OCI-LY7 (cell line): ENCODE measurements at places on chromosomes 3 and 15.

GRCh38 chr3:188241072-188241471 is 87.1 kb downstream of the LPP start:
- DNase-seq, result peak; percentile 62

GRCh38 chr15:66570327-66570726 is 4.5 kb upstream of the LCTL start:
- no peak for DNase-seq

GRCh38 chr3:32240159-32240545 is 1.7 kb downstream of the CMTM8 start:
- DNase-seq, result peak; percentile 67

GRCh38 chr3:189446959-189447560 is 184.1 kb upstream of the TP63 start:
- no peak for DNase-seq

- DNase-seq, result peak; percentile 25
Observed at GRCh38 chr3:184546252-184546651, 15.3 kb upstream of the EPHB3 start.

- no peak for DNase-seq
Observed at GRCh38 chr3:71061581-71061980, 521.9 kb downstream of the FOXP1 start.

- no peak for DNase-seq
Observed at GRCh38 chr3:177905173-177906125, 630.8 kb upstream of the KCNMB2 start.

DNA sequence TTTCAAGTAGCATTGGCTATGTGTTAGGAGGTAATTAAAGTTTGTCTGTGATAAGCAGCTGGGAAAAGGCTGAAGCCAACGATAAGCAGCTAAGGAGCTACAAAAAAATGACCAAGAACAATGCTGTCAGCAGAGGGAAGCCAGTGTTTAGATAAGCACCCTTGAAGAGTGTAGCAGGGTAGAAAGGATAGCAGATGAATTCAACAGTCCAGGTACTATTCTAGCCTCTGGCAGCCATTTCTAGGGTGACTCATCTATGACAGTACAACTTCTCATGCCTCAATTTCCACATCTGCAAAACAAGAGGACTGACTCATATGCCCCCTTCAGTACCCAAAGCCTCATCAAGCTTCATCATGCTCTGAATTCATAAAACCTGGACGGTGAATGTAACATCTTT is 617.6 kb upstream of the UBE2E2 start:
- DNase-seq, result no peak

DNA sequence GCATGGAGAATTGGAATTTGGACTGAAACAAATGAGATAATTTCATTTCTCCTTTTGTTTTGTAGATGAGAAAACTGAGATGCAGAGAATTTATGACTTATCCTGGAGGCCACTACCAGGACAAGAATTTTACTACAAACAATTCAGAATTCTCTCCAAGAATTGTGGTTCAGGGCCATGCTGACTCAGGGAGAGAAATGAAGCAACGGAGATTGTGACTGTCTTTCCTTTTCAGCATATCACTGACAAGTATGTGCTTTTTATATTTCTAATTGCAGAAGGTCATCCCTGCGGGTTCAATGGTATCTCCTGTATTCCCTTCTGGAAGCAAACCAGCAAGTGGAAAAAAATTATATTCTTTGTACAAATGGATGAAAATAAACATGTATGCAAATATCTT is 170.8 kb upstream of the MITF start:
- DNase-seq, result no peak

GRCh38 chr3:8371085-8371551 is 130.5 kb upstream of the LMCD1 start:
- DNase-seq, result no peak

DNA sequence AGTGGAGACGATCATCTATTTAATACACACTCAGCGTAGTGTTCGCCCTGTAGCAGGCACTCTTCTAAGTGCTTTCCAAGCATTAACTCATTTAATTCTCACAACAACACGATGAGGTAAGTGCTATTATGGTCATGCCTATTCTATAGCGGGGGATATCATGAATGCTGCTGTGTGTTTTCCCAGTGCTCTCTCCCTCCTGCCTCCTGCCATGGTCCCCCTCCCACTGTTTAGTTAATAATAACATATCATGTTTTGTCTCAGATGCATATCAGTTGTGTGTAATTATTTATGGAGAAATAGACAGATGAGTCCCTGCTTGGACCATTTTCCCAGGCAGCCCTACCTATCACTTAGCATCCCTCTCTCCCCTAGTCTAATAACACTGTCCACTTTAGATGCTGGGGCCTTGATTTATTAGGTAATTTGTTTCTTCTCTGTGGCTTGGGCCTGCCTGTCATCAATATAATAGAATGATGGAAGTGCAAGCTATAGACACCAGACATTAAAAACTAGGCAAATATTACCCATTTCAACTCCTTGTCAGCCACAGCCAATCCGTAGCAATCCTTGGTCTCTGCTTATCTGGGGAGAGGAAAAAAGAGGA is 122.9 kb upstream of the TLE3 start:
- no peak for DNase-seq

GRCh38 chr3:55309336-55309735 is 177.8 kb downstream of the WNT5A start:
- no peak for DNase-seq

DNA sequence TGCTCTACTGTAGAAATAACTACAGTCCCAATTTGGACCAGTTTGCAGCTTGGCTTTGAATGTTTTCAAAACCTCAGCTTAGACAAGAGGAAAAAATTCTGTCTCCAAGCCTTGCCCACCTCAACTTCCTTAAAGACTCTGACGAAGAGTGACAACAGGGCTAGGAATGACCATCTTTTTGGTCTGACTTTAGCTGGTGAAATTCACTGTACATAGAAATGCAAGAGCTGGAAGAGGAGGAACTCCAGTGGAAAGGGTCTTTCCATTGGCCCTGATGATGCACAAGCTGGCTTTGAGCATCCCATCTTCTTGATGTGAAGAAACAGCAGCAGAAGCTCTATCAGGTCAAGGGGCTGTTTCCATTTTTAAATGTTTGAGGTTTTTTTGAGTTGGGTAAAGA is 22.7 kb upstream of the SH3BP5 start:
- DNase-seq, result no peak

- no peak for DNase-seq
Observed at GRCh38 chr3:108036984-108037741, 53.7 kb downstream of the CD47 start.

GRCh38 chr3:70916375-70917055 is 604.1 kb upstream of the MDFIC2 start:
- DNase-seq, result no peak

- DNase-seq, result peak; percentile 44
Observed at GRCh38 chr3:43998370-43998835, 243.3 kb upstream of the TOPAZ1 start.

DNA sequence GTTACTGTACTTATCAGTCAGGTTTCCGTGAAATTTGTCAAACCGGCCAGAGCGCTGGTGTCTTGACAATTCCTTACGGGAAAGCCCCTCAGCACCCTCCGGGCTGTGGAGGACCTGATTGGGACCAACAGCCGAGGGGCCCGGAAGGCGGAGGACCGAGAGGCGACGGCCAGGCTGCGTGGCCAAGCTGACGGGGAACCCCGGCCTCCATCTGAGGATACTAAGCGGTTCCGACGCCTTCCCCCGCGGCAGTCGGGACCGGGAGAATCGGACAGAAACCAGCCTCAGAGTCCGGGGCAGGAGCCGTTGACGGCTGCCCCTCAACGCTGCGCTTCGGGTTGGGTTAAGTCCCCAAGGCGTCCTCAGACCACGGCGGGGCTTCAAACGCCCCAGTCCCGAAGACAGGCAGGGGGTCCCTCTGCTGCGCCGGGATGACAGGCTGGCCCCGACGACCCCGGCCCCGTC is 499 bp downstream of the ALDH1A2 start:
- no peak for DNase-seq

- no peak for DNase-seq
Observed at GRCh38 chr3:190048932-190049441, 71.7 kb downstream of the P3H2 start.

DNA sequence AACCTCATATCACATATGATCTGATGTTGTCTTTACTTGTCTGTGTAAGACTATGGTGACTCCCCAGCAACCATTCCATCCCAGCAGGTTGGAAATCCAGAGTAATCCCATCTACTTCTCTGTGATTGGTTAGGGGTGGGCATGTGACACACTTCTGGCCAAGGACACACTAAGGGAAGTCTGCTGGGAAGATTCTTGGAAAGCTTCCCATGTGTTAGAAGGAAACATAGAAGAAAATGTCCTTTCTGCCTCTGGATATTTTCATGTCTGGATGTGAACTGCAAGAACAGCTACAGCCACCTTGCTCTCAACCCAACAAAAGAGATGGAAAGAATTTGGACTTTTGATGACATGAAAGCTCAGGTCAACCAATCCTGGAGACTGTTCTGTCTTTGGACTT is 2.6 kb upstream of the UBE2Q2 start:
- DNase-seq, result no peak

- no peak for DNase-seq
Observed at GRCh38 chr3:126033765-126034164, 50.2 kb downstream of the SLC41A3 start.

DNA sequence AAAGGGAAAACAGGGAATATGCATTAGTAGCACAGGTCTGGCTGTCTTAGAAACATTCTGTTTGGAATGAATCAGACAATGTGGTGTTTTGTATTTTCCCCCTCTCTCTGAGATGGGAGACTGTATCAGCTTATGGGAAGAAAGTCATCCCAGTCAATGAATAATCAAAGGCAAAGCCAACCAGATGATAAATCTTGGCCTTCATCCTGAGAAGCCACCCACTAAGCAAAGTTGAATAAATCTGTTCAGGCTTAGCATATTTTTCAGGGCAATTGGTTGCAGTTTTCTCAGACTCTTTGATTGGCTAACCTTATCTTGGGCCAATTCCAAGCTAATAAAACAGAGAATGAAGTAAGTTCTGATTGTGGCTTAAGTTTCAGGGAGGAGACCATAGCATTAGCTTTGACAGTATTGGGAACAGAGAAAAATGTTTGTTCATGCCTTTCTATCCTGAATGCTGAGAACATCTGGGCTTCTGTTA is 63.6 kb upstream of the ARL8B start:
- DNase-seq, result no peak

GRCh38 chr15:77836906-77837648 is 204.4 kb upstream of the LINGO1 start:
- no peak for DNase-seq

DNA sequence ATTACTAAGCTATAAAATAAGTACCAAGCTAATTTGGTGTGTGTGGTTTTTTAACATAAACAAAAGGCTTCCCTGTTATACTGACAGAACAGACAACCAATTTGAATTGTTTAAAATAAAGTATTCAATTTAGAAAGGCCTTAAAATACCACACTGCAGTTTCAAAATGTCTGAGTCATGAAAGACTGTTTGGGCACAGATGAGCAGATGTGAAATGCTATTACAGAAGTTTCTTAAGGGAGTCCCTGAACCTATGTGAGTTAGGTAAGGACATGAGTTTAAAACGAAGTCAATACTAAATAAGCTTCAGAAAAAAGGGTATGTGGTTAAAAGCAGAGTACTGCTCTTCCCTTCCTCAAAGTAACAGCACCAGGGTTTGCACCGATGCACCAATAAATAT is 69.7 kb upstream of the SETMAR start:
- no peak for DNase-seq

- DNase-seq, result no peak
Observed at GRCh38 chr3:11878837-11879236, 32.2 kb upstream of the TAMM41 start.

- DNase-seq, result peak; percentile 95
Observed at GRCh38 chr3:140842984-140843649, 98.5 kb upstream of the SLC25A36 start.

GRCh38 chr15:47513471-47513870 is 203.8 kb upstream of the SEMA6D start:
- no peak for DNase-seq

DNA sequence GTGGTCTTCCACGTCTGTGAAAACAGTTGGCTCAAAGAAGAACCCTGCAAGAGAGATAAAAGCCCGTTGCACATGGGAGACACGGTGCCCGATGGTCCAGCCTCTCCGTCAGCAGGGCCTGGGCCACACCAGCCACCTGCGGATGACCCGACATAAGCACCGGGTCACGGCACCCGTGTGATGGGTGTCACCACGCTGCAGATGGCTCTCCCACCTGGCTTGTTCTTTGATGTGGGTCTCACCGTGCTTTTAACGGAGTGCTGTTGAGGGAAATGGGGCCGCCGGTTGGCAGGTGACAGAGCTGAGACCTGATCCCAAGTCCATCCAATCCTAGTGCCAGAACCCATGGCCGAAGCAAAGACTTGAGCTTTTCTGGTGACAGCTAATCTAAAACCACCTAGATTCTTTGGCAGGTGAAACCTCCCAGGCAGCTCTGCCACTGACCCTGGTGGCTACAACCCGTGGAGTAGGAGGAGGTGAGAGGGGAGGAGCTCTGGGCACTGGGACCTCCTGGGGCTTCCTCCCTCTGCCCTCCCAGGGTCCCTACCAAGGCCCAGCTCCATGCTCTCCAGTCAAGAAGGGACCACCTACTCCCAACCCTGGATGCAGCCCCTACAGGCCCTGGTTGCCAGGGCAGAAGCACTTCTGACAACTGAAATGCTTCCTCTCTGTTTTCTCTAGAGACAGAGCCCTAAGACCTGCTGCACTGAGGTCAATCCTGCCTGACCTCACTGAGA is 23.4 kb upstream of the SLC41A3 start:
- no peak for DNase-seq

GRCh38 chr3:132288357-132288756 is 28.9 kb upstream of the ACP3 start:
- DNase-seq, result no peak

DNA sequence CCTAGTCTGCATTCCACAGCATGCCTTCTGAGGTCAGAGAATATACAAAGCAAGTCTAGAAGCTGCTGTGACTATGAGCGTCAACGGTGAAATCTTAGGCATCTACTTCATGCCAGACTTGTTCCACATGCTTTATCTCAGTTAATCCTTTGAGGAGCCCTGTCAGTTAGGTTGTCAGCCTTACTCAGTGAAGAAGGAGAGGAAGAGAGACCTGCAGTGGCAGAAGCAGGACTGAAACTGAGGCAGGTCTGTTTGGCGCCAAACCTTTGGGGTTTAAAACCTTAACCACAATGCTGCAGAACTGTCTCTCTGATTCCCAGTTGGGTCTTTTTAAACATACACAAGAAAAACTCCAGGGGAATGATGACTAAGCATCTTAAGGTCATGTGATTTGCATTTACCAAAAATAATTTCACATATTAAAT is 139.0 kb upstream of the LIPC start:
- no peak for DNase-seq

DNA sequence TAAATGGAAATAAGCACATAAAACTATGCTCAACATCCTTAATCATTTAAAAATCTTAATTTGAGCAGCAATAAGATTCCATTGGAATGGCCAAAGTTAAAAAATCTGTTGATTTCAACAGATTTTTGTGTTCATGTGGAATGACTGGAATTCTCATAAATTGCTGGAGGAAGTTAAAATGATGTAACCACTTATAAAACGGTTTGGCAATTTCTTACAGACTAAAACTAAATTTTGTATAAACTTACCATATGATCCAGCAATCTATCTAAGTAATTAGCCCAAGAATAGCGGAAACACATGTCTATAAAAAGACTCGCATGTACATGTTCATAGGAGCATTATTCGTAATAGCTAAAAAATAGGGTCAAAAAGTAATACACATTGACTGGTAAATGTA is 1713.6 kb downstream of the SI start:
- DNase-seq, result no peak
